ENCODE measurements at places on chromosomes 16 and 17.
A peak's percentile ranks its signal among the peaks of the same experiment; 100 is the strongest.

DNA sequence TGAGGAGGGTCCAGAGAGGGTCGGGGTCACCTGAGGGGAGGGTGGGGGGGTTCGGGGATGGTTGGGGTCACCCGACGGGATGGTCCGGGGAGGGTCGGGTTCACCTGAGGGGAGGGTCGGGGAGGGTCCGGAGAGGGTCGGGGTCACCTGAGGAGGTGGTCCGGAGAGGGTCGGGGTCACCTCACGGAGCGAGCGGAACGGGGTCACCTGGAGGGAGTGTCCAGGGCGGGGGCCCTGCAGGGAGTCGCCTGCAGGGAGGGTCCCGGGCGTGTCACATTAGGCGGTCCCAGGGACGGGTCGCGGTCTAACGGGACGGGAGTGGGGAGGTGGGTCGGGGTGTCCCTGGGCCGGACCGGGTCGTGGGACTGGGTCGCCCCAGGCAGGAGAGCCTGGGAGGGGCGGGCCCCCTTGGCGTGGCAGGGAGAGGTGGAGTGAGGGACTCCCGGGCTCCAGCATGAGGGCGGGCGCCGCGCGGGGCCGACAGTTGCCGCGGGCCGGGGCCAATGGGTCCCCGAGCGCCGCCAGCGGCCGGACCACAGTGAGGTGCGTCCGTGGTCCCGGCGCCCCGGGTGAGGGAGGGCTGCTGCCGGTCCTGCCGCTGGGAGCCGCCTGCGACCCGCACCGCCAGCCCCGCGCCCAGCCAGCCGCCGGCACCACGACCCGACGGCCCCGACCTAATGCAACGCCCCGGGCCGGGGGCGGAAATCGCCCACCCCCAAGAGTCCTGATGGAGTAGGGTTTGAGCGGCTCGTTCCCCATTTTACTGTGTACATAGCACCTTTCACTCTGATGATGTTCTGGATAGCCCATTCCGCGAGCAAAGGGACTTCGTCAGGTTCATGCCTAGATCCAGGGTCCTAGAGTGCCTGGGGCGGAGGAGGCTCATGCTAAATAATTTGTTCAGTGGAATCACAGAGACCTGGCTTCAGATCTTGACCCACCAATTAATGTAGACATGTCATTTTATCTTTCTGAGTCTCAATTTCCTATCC is 1.2 kb upstream of the ABCA3 start:
- no peak for DNase-seq

GRCh38 chr17:71937914-71938313 is 182.9 kb upstream of the SOX9 start:
- DNase-seq: no peak

DNA sequence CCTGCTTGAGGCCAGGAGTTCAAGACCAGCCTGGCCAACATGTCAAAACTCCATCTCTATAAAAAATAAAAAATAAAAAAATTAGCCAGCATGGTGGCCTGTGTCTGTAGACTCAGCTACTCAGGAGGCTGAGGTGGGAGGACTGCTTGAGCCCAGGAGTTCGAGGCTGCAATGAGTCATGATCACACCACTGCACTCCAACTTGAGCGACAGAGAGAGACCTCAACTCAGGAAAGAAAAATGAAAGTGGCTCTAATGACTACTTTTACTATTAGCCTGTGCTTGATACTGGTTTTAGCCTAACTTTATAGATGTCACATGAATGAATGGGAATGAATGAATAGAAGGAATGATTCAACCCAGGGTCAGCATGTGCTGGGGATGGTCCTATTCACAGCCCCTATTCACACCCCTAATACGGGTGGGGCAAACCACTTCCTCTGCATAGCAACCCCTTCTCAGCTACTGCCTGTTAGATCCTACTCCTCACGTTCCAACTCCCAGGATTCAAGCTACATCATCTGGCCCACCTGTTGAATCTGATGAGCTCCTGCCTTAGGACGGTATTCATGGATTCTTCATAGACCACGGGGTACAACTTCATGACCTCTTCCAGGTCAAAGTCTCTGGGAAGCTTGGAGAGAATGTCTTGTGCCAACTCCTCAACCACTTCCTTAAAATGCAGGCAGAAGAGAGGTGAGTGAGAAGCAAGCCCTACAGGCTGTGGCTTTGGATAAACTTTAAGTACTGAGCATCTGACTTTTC is 40.5 kb downstream of the LYRM1 start:
- no peak for DNase-seq

DNA sequence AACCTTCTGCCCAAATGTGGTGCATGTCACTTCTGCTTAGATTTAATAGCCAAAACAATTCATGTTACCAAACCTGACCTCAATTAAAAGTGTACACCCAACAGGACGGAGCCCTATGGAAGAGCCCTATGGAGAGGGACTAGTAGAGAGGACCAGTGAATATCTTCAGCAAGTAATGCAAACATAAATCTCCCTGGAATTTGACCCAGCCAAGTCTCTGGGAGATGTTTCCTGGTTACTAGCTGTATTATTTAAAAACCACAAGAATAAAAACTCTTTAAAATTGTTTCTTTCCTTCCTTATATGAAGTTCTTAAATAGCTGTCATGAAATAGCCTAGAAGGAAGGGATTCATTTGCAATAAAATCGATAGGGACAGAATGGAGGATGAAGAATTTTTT is 255.8 kb downstream of the CDH11 start:
- no peak for DNase-seq

- DNase-seq: no peak
Observed at GRCh38 chr16:87491522-87492290, 1.1 kb downstream of the ZCCHC14 start.

GRCh38 chr17:32664936-32665583 is 178.3 kb downstream of the CDK5R1 start:
- DNase-seq: no peak

GRCh38 chr17:30376621-30377452 is 1.9 kb upstream of the CPD start:
- peak; percentile 34 for DNase-seq

- DNase-seq: no peak
Observed at GRCh38 chr17:55895112-55895759, 144.4 kb downstream of the PCTP start.

DNA sequence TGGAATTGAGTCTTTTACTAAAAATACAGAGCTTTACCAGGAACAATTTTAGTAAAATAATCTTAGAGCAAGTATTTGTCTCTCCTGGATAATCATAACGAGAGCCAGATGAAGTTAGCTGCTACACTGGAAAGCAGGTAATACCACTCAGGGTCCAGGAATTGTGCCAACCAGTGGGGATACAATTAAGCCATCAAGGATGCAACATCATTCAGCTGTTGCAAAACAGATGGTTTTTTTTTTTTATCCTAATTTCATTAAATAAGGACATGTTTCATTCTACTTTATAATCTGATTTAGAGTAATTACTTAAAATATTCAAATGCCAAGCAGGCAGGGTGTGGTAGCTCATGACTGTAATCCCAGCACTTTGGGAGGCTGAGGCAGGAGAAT is 10.2 kb downstream of the MMD start:
- DNase-seq: no peak

- no peak for DNase-seq
Observed at GRCh38 chr17:44581868-44582267, 24.6 kb downstream of the FZD2 start.

DNA sequence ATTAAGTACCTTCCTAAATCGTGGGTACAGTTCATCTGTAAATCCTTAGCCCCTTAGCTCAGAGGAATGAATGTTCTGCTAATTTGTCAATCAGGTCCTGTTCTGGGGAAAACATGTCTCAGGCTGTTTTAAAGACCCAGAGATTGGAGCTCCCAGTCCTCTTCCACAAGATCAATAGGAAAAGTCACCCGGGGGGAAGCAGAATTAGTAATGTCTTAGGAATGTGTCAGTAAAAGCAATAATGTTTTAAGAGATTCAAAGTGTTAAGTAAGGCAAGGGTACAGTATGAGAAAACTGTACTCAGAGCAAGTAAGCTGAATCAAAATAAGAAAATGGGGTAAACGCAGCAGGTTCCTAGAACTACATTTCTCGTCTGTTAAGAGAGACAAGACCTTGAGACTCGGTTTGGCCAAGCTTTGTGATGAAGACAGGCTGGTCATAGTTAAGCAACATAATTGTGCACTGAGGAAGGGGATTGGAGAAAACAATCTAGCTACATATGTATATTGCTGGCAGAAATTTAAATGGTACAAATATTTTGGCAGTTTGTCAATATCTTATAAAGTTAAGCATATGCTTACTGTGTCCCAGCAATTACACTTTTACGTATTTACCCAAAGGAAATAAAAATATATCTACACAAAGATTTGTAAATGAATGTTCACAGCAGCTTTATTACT is 192.9 kb upstream of the C17orf78 start:
- DNase-seq: no peak

DNA sequence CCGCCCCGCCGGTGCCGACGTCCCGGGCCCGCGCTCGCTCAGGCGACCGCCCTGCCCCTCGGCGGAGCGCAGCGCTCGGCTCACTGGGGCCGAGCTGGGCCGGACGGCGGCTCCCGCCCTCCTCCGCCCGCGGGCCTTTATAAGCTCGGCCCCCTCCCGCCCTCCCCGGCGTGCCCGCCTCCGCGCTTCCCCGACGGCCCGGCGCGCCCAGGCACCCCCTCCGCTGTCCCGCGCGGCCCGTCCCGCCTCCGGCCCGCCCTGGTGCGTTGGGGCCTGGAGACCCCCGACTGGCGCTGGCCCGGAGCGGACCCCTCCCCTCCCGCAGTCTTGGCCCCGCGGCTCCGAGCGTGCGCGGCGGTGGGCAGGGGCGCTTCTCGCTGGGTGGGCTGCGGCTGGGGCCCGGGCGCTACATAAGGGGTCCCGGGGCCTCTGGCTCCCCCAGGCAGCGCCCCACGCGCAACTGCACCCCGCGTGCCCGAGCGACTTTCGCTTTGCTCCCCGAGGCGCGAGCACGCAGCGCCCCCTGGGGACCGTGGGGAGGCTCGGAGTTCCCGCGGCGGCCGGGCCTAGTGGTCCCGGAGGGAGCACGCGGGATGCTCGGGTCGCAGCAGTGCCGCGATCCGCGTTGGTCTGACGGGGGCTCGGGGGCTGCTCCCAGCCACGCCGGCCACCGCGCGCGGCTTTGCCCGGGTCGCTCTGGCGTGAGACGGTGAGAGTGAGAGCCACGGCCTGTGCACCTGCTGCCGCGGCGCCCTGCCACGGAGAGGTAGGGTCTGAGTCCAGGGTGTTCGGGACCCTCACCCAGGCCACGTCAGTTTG is at the start of gene PIEZO1:
PIEZO1 (minus strand) TSS at position 115 of the 819 bp plus-strand sequence. CDS start 256 bp downstream, outside the sequence.
- peak; percentile 82 for DNase-seq

DNA sequence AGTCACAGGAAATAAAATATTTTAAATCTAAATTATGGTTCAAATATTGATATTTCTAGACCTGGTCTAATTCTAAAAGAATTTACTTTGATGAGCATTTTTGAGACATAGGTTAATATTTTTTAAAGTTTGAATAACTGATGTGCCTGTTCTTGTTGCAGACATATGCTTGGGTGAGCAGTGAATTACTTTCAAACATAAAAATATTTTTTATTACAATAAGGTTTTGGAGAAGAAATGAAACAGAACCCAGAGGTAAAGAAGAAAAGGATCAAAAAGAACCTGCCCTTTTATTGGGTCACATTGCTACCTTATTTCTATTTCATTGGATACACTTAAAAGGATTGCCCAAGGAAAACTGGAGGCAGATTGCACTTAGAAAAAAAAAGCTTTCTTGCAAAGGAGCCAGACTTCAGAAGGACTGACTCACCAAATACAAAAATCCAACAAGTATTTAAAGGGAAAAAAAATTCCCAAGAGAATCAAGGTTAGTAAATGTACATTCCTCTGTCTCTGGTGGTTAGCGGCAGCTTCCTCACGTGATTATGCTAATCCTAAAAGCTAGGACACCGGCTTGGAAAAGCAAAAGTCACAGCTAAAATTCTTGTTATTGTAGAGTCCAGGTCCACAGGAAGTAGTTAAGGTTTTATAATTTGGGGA is 18.5 kb downstream of the ENPP7 start:
- DNase-seq: no peak
